ENCODE measurements at places on chromosomes 2 and 18.

DNA sequence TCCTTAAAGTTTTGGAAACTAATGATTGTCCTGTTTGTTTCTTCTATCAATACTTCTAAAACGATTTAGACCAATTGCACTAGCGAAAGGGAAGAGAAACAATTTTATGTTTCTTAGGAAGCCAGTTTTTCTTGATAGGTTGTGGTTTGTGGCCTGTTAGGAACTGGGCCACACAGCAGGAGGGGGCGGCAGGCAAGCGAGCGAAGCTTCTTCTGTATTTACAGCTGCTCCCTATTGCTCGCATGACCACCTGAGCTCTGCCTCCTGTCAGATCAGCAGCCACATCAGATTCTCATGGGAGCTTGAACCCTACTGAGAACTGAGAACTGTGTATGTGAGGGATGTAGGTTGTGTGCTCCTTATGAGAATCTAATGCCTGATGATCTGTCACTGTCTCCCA is 201.5 kb upstream of the PXDN start:
- no peak for DNase-seq

- DNase-seq: no peak
Measured at GRCh38 chr18:24153397-24153796, 14.5 kb downstream of the CABYR start.

DNA sequence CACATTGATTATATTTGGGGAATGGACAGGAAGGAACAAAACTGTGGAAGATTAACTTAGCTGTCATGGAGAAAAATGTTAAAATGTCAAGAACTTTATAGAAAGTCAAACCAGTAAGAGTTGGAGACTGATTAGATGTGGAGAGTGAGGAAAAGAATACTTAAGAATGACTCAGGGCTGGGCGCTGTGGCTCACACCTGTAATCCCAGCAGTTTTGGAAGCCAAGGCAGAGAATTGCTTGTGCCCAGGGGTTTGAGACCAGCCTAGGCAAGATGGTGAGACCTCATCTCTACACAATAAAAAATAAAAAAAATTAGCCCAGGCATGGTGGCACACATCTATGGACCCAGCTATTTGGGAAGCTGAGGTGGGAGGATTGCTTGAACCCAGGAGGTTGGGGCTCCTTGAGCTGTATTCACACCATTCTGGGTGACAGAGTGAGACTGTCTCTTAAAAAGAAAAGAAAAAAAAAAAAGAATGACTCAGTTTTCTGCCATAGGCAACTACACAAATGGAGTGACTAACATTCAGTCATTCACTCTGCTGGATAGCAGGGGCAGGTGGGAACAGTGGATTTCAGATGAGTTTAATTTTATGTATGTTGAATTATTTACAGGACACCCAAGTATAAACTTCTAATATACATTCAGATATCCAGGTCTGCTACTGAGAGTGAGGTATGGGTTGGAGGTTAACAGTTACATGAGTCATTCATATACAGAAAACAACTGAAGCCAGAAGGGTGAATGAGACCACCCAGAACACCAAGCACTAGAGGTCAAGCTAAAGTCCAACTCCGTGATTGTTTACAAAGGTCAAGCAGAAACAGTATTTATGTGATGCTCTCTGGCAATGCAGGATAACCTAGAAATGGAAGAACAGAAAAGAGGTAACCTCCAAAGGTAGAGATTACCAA is 33.9 kb downstream of the ORC2 start:
- DNase-seq: no peak

GRCh38 chr2:46471-47345 is at the start of gene FAM110C:
FAM110C (minus strand) TSS chr2:46505; CDS start chr2:46385, 120 bp downstream.
- DNase-seq: peak; percentile 62

GRCh38 chr2:129908721-129909373 is 70.6 kb upstream of the RAB6C start:
- no peak for DNase-seq

GRCh38 chr18:62611453-62612288 is 88.8 kb downstream of the ZCCHC2 start:
- no peak for DNase-seq

GRCh38 chr2:234679741-234680687 is 183.1 kb upstream of the ARL4C start:
- peak; percentile 87 for DNase-seq

DNA sequence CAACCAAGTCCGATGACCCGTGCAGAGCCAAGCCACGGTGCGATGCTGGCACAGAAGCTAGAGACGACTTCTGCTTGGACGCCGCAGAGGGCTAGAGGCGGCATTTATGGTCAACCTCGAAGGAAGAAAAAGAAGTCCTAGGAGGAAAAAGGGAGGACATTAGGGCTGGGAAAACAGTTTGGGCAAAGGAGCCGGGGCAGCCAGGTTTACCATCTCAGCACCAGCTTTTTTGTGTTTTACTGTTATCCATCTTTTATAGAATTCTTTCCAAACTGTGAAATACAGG is 643 bp upstream of the DTNB start:
- no peak for DNase-seq

GRCh38 chr2:241359481-241360045 is 3.5 kb downstream of the FARP2 start:
- DNase-seq: no peak
